ENCODE measurements at places on chromosomes 1 and 21. TPM values are rescaled to one million over a fixed set of nuclear protein-coding genes. Genes with fewer than 3 reads are reported as not detected.

LEMD1 gene
- not detected for total RNA-seq

LRIG2 gene
- 9.4 TPM for total RNA-seq

KDM5B gene
- 91.5 TPM for total RNA-seq

CRABP2 gene
- total RNA-seq = 0.09 TPM

BARHL2 gene
- total RNA-seq = not detected

GPR52 gene
- total RNA-seq = 0.54 TPM

SPRR1A gene
- total RNA-seq = not detected

CACNA1S gene
- total RNA-seq = not detected

CD1D gene
- total RNA-seq = not detected

SDC3 gene
- total RNA-seq = 11.8 TPM

RGS13 gene
- total RNA-seq = not detected

PRR9 gene
- not detected for total RNA-seq

DUSP10 gene
- total RNA-seq = 3.1 TPM

TAL1 gene
- total RNA-seq = 30.3 TPM

KCNA10 gene
- total RNA-seq = not detected

ZDHHC18 gene
- total RNA-seq = 5.3 TPM

VASH2 gene
- 0.09 TPM for total RNA-seq

RASAL2 gene
- total RNA-seq = 11.1 TPM

BGLAP gene
- total RNA-seq = 0.27 TPM

FAM151A gene
- not detected for total RNA-seq

KLHDC7A gene
- not detected for total RNA-seq

CD160 gene
- total RNA-seq = not detected

CYP4Z1 gene
- not detected for total RNA-seq

LIN28A gene
- total RNA-seq = not detected

C8A gene
- total RNA-seq = not detected

HCN3 gene
- 0.90 TPM for total RNA-seq

CHRM3 gene
- under 0.01 TPM for total RNA-seq

DCST1 gene
- not detected for total RNA-seq

ISG20L2 gene
- 8.6 TPM for total RNA-seq

THBS3 gene
- 13.5 TPM for total RNA-seq

CNIH3 gene
- total RNA-seq = 1.5 TPM

LAMC1 gene
- total RNA-seq = 414 TPM

RPE65 gene
- not detected for total RNA-seq

PHLDA3 gene
- 50.0 TPM for total RNA-seq

CELA3A gene
- 0.09 TPM for total RNA-seq

ARHGEF16 gene
- 0.09 TPM for total RNA-seq

KIAA0040 gene
- total RNA-seq = 17.3 TPM

S100A3 gene
- total RNA-seq = 1.3 TPM

UBASH3A gene
- not detected for total RNA-seq

RIPK4 gene
- total RNA-seq = 10.0 TPM

PLPPR4 gene
- total RNA-seq = not detected

PBX1 gene
- 6.5 TPM for total RNA-seq

FBXO2 gene
- 0.66 TPM for total RNA-seq

VWA5B1 gene
- not detected for total RNA-seq

SLC45A1 gene
- 1.5 TPM for total RNA-seq

IL19 gene
- total RNA-seq = not detected

HTR6 gene
- total RNA-seq = not detected

CENPL gene
- total RNA-seq = 18.2 TPM

KRTAP11-1 gene
- total RNA-seq = not detected

TMEM50B gene
- 16.7 TPM for total RNA-seq

MRPL24 gene
- total RNA-seq = 60.2 TPM

HRNR gene
- total RNA-seq = not detected

IRF6 gene
- total RNA-seq = 7.9 TPM

OR10J1 gene
- total RNA-seq = not detected

TEX38 gene
- not detected for total RNA-seq

ADGRL2 gene
- 63.3 TPM for total RNA-seq

DMAP1 gene
- 25.9 TPM for total RNA-seq
